ENCODE measurements at places on chromosomes 6 and 20.

- DNase-seq, result no peak
Measured at GRCh38 chr6:126516411-126516810, 176.5 kb downstream of the CENPW start.

GRCh38 chr6:53461696-53462095 is 83.2 kb downstream of the GCLC start:
- no peak for DNase-seq

DNA sequence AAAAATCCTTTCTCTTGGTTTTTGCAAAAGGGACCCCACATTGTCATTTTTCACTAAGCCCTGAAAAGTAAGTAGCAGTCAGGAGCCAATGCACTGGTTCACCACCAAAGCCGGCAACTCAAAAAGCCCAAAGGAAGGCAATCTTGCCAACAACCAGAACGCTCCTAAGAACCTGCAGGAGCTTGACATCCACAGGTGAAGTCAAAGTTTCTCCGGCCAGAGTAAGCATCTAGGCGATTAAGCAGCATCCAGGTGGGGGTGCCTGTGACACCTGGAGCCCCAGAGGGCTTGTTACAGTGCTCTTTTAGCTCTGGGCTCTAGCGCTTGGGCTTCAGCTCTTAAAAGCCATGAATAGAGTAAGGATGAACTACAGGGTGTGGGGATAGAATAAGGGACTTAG is 36.1 kb downstream of the SLC35D3 start:
- DNase-seq, result no peak

- DNase-seq, result peak; percentile 63
Measured at GRCh38 chr20:63172726-63173125, 43.2 kb downstream of the YTHDF1 start.

DNA sequence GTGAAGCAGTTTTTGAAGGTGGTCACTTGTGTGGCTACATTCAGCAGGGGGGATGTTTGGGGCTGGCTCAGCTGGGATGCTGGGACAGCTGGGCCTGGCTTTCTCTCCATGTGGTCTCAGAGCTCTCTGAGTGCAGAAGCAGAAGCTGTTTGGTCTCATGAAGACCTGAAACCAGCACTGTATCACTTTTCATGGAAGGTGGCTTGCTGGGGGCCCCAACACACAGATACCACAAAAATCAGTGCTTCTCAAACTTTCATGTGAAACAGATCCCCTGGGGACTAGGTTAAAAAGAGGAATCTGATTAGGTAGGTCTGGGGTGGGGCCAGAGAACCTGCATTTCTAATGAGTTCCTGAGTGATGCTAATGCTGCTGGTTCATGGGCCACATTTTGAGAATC is 347.3 kb downstream of the DHX35 start:
- DNase-seq, result no peak

GRCh38 chr20:58306421-58307261 is 2.9 kb upstream of the RAB22A start:
- DNase-seq, result no peak

DNA sequence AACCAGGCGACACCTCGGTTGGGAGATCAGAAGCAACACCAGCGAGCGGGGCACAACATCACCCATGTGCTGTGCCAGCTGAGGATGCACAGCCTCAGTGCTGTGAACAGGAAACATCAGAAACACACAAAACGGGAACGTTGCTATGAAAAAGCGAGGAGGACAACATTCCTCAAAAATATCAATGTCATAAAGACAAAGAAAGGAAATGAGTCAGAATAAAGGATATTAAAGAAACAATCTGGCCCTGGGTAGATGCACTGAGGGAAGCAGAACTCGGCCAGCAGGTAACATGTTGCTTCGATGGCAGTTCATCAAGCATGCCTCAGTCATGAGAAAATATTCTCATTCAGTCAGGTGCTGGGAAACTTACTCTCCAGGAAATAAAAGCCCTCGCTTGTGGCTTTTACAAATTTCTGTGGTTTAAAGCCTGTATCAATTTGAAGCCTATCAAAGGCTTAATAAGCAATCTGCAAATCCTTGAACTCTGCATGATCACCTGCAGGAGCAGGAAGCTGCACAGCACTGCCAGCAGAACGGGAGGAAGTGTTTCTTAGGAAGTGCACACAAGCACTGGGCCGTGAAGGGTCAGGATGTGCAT is 77.5 kb downstream of the GINS1 start:
- no peak for DNase-seq

- DNase-seq, result no peak
Measured at GRCh38 chr6:166581091-166581511, 5.4 kb downstream of the RAMACL start.

DNA sequence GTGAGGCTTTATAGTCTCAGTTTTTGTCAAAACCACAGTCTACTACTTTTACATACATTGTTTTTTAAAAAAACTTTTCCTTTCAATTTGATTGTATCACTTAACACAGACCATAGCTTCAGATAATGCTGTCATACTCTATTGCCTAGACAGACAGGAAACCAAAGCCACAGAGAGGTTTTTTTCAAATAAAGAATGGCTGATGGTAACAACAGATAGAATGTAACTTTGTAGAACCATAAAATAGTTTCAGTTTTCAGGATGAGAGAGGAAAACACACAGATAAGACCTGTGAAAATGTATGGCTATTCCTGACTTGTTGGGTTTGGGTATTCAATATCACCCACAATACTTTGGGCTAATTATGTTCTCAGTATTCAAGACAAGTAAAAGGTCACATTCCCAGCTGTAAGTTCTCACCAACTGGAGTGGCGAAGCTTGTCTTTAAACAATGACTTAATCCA is 94.0 kb downstream of the ADGRG6 start:
- DNase-seq, result no peak

- DNase-seq, result no peak
Measured at GRCh38 chr6:138576313-138576712, 77.0 kb upstream of the NHSL1 start.

DNA sequence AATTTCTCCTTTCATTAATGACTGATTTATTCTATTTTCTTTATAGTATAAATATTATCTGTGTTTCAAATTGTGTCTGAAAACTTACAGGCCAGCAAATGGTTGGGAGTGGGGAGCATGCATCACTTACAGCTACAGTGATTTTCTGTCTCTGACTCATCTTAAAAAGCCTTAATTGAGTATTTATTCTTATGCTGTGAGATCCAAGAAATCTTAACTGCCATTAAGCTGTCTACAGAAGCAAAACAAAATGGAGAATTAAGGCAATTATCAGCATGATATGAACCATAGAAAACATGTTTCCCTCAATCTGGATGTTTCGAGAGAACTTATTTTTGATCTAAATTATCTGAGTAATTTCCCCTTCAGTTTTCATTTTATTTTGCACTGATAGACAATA is 831.2 kb downstream of the KIF16B start:
- no peak for DNase-seq

DNA sequence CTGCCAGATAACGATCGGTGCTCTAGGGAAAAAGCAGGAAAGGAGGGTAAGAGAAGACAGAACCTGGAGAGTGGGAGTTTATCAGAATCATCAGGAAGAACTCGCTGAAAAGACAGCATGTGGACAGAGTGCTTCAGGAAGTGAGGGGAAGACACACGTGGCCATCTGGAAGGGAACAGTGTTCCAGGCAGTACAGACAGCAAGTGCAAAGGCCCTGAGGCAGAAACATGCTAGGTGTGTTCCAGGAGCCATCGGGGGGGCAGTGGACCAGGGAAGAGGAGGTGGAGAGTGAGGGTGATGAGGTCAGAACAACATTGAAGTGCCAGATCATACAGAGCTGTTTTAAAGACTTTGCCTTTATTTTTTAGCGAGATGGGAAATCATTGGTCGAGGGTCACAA is 354.3 kb upstream of the CNR1 start:
- no peak for DNase-seq

DNA sequence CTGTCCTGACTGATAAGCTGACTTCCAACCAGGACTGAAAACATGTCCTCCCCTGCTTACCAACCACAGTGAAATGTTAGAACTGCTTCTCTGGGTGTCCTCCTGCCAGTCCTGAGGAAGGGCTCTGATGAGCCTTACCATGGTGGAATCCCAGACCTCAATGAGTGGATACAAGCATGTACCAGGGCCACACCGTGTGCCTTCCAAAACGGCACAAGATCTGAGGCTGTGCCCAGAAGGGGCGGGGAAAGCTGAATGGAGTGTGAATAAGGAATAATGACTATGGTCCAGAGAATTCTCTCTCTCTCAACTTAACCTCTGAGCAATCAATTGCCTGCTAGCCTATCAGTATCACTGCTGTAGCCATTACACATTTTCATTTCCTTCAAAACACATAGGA is 51.7 kb downstream of the PDE10A start:
- DNase-seq, result no peak

- DNase-seq, result no peak
Measured at GRCh38 chr20:41877911-41878310, 259.7 kb upstream of the CHD6 start.

GRCh38 chr6:140825731-140826130 is 1307.0 kb upstream of the GJE1 start:
- DNase-seq, result no peak

DNA sequence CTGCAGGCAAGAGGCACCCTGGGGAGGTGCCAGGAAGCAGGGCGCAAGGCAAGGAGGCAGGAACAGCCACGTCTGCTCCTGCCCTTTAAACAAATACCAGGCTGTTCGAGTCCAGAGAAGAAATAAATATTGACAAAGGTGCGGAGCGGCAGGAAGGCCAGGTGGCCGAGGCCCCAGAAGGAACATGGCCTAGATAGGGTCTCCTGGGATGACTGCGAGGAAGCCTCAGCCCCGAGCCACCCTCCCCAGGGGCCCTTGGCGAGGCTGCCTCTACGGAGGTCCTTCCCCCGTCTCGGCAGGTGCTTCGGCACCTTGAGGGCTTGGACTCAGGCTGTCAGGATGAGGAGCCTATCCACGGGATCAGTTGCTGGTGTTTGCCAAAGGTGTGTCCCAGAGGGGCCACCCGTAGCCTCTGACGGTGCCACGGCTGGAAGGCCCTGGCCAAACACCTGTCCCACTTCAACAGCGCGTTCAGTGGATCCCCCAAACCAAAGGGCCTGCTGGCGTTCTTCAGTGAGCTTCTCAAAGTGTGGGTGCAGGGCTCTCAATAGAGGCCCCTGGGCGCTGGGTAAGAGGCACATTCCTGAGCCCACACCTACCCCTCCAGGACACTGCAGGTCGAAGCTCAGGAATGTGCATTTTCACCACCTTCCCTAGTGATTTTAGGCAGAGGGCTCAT is 39.8 kb downstream of the SNX5 start:
- peak; percentile 55 for DNase-seq

DNA sequence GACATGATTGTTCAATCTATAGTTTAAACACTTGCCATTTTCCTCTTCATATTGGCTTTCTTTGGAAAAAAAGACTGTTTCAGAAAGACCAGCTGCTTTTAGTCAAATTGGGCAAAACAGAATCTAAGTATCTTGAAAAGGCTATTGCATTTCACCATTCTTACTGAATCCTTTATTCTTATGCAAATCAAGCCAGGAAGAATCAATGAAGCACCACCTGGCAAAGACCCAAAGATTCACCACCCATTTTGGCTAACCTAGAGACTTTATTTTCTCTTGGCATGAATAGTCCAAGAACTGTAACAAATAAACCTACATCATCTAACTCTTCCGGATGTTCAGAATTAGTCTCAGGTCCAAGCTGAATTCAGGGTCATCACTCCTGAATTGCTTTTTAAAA is 71.3 kb upstream of the EYA4 start:
- DNase-seq, result no peak

DNA sequence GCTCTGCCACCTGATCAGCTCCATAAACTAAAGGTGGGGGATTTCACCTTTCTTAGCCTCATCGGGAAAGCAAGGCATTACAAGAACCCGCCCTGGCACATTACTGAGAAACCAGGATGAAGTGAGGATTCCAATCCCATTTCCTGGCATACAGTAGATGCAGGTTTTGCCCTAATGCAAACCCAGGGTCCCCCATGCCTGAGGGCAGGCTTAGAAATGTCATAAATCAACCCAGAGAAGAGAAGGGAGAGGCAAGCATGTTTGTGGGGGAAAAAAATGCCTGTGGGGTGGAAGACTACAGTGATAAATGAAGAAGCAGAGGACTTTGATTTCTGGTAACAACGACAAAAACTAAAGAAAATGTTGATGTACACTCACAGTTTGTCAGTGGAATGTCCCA is 18.0 kb upstream of the PMEPA1 start:
- no peak for DNase-seq

- DNase-seq, result peak; percentile 44
Measured at GRCh38 chr20:31788578-31788977, 30.6 kb upstream of the MYLK2 start.

- DNase-seq, result peak; percentile 92
Measured at GRCh38 chr20:1946762-1947534, 46.9 kb downstream of the PDYN start.

DNA sequence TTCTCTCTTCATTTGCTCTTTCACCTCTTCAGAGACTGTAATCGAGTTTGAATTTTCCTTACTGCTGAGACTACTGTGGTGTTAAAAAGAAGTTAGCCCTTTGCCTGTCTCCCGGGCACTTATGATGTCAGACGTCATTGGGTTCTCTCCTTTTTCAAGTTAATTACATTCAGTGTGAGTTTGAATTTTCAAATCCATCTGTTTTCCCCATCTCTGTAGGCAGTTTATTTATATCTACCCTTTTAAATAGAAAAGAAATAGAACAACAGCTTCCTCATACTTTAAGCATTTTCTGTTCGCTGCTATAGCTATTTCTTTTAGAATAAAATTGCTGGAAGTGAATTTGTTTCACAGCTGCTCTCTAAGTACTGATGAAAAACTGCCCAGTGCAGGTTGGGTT is 81.4 kb downstream of the MCHR2 start:
- DNase-seq, result no peak

DNA sequence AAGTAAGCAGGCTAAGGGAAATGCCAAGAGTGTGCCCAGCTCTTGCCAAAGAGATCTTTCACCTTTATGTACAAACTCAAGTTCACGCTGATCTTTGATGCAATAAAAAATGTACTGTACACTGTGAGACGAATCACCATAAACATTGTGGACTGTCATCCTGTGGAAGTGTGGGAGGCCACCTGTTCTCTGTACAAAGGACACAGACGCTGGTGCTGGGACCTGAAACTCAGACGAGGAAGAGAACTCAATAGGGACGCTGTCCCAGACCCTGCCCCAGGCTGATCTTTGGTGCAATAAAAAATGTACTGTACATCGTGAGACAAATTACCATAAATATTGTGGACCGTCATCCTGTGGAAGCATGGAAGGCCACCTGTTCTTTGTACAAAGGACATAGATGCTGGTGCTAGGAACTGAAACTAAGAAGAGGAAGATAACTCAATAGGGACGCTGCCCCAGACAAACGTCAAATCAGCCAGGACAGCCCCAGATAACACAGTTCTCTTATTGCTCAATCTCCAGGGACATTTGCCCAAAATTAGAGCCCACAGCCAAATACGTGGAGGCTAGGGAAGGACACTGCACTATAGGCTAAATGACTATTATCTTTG is 312.7 kb upstream of the SGK1 start:
- DNase-seq, result no peak
